ENCODE measurements at places on chromosomes 7 and 10.

- no peak for DNase-seq
These were observed 97.2 kb downstream of the SMURF1 start for GRCh38 chr7:99046722-99047121.

- DNase-seq: no peak
These were observed 59.8 kb downstream of the EBF3 start for GRCh38 chr10:129904323-129904722.

GRCh38 chr10:79137300-79137756, 68.6 kb downstream of the ZMIZ1 start:
- peak; percentile 21 for DNase-seq

DNA sequence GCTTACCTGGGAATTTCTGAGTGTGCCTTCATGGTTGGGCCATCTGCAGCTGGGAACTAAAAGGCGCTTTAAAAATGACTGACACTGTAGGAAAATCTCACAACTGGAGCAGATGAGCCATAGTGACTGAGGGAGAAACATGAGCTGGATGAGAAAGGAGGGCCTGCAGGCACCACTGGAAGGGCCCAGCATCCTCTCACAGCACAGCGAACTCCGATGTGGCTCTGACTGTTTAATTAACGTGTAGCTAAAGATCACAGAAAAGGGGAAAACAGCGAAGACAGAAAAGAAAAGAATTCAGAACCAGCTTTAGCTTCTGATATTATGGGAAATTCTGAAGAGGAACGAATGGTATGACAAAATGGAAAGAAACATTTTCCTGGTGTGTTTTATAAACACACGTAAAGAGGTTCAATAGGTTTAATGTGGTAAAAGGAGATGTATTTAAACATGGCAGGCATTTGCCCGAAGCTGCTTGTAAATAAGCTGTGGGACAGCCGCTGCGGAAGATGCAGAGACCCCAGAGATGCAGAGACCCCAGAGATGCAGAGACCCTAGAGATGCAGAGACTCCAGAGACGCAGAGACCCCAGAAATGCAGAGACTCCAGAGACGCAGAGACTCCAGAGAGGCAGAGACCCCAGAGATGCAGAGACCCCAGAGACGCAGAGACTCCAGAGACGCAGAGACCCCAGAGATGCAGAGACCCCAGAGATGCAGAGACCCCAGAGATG, 534.3 kb downstream of the PTPRN2 start:
- no peak for DNase-seq

- no peak for DNase-seq
These were observed 9.0 kb downstream of the AEBP1 start for GRCh38 chr7:44112997-44113763.

GRCh38 chr7:67760971-67761370, 764.3 kb downstream of the TYW1 start:
- no peak for DNase-seq

GRCh38 chr10:21315645-21316220, 209.7 kb downstream of the SKIDA1 start:
- no peak for DNase-seq

- no peak for DNase-seq
These were observed 7.4 kb downstream of the INPP5A start for GRCh38 chr10:132544744-132545658.

DNA sequence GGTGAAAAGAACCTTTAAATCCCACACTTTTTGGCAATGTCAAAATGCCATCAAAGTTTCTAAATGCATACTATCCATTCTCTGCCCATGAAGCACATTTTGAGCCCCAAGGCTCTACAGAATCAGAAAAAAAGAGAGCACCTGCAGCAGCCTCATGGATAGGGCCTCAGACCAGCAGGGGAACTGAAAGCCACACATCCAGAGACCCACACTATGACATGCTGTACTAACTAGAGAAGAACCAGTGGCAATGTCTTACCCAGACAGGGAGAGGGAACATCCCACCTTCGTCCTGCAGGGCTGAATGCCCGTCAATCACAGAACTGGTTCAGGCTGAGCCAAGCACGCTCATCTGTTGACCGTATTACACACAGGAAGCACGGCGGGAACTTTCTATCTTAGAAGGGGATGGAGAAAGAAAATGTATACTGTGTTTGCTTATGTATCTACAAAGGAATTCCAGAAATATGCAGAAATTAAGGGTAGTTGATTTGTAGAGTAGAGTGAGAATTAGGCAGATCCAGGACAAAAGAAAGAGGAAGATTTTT, 237.2 kb downstream of the GLI3 start:
- DNase-seq: no peak

DNA sequence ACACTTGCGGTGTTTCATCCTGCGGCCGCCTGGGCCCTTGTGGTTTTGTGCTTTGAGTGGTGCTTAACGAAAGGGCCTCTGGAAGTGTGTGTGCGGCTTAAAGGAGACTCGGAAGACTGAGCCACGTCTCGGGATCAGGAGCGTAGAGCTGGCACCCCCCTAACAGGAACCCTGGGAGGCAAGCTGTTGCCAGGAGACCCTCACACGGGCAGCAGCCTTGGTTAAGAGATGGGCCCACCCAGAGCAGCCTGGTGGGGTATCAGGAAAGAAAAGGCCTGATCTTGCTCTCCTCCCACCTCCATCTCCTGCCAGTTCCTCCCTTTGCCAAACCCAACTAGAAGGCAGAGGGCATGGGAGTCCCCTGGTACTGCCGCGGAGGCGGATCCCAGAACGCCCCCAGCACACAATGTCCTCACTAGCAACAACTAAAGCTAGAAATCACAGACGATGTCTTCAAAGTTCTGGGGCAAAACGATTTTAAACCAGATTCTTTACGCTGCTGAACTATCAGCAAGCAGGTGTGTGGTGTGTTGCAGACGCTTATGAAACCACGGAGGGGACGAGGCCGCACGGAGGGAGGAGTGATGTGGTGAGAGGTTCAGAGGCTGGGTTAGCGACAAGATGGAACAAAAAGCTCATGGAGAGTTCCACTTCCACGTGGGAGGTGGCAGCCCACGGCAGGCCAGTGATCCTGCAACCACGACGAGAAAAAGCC, 67.0 kb upstream of the INPP5A start:
- peak; percentile 60 for DNase-seq

DNA sequence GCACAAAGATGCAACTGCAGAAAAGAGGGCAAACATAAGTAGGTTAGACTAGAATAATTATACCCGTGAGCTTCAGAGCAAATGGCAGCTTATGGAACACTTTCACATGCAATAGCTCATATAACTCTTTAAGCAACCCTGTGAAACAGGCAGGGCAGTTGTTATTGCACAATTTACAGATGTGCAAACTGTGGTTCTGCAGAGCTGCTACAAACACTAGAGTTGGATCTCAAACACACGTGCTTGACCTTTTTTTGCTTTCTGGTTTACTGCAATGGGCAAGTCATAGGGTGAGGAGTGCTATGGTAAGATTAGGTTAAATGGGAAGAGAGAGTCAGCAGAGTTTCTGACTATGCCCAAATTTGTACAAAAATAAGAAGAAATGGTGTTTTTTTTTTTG, 610.8 kb downstream of the GATA3 start:
- no peak for DNase-seq

- DNase-seq: no peak
These were observed 19.8 kb upstream of the COL26A1 start for GRCh38 chr7:101342892-101343291.

DNA sequence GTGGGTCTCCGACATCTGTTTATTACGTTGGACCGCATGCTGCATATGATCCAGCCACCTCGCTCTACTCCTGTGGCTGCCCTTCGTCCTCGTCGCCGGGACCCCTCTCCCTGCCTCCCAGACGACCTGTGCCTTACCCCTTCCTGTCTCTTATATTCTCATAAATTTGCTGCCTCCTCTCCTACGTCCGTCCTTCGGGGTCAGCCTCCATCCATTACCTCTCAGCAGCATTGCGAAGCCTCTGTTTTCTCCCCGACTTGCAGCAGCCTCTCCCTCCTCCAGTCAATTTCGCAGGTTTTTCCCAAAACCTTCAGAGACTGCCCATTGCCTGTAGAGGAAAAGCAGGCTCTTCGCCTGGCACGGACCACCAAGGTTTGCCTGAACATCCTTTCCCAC, 39.4 kb upstream of the LEP start:
- no peak for DNase-seq

DNA sequence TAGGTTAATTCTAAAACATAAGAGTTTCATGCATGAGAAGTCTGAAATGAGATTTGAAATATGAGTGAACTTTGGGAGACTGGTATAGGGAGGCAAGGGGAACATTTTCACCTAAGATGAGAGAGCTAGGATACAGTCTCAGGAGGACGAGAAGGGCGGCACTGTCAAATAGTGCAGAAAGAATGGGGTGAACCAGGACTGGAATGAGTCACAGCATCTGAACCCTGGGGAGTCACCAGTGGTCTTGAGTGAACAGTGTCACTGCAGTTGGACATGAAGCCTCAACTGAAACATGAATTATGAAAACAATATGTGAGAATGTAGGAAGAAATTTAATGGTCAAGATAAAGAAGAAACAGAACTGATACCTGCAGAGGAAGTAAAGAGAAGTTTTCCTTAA, 33.8 kb downstream of the GNG11 start:
- DNase-seq: no peak

GRCh38 chr10:11338160-11338844, 273.1 kb downstream of the USP6NL start:
- no peak for DNase-seq

GRCh38 chr10:73875139-73875475, 752 bp upstream of the CAMK2G start:
- DNase-seq: peak; percentile 60

DNA sequence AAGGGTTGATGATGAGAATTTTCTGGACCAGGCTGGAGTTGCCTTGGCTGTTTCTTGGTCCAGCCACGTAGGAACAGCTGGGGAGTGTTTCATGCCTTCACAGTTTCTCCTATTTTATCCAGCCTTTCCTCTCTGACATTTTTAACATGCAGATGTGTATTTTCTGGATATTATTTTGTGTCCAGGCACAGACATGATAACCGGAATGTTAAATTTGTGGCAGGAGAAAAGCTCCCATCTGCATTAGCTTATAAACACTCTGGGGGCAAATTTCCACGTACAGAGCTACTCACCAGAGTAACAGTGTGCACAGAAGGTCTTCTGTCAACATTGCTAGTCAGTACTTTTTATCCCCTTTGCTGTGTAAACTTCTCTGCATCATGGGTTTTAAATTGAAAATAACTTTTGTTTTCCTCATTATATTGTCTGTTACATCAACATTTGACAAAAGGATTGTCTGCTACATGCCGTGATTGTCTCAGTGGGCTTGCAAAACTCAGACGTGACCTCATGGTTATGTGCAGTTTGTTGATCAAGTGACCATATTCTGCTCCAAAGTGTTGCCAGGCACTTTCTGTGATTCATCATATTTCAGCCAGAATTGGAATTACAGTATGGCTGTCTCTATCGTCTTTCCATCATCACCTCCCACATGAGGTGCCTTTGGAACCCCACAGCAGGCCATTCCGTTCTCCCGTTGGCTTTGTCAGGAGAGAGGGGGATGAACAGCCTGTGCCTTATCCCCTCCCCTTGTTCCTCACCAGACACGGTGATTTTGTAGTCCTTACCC, 41.4 kb downstream of the INSYN2A start:
- no peak for DNase-seq

- no peak for DNase-seq
These were observed 20.8 kb upstream of the CDH23 start for GRCh38 chr10:71375952-71376351.
